ENCODE measurements at places on chromosomes 1 and 21.

GRCh38 chr1:18175530-18176377 lies 68.2 kb downstream of the IGSF21 start:
- no peak for DNase-seq

GRCh38 chr1:161179698-161180097 lies 2.4 kb upstream of the B4GALT3 start:
- no peak for DNase-seq

GRCh38 chr21:25963181-25963580 lies 207.4 kb downstream of the APP start:
- DNase-seq, result no peak

GRCh38 chr1:75328691-75329090 lies 194.5 kb downstream of the LHX8 start:
- DNase-seq, result no peak

DNA sequence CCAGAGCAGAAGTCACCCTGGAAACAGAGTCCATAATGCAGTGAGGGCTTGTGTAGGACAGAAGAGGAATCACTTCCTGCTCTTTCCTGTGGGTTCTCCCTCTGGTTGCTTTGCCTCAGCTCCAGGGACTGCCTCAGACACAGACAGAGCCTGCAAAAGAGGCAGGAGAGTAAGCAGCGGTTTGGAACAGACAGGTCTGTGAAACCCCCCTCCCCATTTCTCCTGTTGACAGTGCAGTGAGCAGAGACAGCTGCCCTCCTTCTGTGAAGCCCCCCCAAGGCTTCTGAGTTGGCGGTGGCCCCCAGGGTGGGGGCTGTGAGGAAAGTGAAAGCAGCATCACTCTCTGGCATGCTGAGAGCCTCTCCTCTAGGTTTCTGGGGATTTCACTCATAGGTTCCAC lies 53.0 kb downstream of the MAB21L3 start:
- DNase-seq, result no peak

DNA sequence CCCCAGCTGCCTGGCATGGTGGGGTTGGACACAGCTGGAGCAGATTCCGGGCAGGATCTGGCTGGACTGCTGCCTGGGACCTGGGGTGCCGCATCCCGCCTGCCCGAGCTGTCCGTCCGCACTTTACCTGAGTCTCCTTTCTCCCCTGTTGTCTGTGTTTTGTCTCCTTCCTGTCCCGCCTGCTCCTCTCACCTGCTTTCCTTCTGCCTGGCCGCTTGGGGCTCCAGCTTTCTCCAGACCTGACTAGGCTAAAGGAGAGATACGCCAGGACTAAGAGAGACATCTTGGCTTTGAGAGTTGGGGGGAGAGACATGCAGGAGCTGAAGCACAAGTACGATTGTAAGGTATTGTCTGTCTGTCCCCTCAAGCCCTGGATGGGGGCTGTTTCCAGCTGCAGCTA lies 73.3 kb downstream of the ARHGEF10L start:
- DNase-seq, result no peak

DNA sequence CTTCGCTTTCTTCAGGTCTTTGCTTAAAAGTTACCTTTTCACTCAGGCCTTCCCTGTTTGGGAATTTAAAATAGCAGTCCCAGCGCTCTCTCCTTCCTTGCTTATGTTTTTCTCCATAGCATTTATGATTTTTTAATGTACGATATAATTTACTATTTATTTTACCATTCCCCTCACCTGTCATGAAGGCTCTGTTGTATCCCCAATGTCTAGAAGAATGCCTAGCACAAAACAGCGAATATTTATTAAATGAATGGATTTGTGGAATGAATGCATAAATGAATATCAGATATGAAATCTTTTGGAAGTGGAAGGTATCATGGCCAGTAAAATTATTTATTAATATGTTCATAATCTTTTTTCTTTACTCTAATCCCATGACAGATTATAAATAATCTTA lies 402 bp upstream of the OSBPL9 start:
- no peak for DNase-seq

DNA sequence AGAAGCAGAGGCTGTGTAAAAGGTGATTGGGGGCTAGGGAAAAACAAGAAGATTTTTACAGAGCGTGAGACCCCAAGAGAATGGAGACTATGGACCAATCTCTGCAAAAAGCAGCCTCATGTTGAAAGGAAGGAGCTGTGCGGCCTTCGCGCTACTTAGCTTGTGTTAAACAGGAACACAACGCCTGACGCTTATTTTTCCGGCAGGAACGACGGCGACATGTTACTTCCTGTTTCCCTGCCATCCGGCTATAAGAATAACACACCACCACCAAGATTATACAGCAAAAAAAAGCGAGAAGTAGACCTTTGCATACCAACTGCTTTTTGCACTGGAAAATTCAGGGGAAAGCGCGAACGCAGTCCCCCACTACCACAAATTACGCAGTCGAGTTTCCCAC lies 272.7 kb downstream of the FAM72C start:
- no peak for DNase-seq

DNA sequence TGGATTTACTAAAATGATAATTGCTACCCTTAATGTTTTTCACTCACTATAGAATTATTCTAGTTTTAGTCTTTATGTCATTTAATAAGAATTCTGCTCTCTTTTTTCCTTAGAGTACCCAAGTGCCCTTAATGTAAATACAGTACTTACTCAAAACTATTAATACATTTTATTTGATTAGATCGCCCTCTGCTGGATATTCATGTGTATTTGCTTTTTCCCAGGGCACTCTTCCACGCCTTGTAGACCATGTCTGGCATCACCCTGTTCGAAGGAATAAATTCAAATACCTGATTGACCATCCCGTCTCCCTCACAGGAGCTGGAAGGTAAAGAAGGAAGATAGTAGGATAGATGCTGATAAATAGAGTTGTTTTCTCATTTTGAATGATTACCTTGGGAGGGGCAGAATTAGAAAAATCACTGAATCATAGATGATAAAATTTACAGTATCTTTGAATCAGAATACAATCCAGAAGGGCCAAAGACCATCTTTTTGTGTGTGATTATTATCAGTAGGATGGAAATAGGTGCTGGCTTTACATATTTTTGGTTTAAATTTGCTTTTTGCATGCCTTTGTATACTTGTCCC lies 4.1 kb downstream of the AXDND1 start:
- no peak for DNase-seq

DNA sequence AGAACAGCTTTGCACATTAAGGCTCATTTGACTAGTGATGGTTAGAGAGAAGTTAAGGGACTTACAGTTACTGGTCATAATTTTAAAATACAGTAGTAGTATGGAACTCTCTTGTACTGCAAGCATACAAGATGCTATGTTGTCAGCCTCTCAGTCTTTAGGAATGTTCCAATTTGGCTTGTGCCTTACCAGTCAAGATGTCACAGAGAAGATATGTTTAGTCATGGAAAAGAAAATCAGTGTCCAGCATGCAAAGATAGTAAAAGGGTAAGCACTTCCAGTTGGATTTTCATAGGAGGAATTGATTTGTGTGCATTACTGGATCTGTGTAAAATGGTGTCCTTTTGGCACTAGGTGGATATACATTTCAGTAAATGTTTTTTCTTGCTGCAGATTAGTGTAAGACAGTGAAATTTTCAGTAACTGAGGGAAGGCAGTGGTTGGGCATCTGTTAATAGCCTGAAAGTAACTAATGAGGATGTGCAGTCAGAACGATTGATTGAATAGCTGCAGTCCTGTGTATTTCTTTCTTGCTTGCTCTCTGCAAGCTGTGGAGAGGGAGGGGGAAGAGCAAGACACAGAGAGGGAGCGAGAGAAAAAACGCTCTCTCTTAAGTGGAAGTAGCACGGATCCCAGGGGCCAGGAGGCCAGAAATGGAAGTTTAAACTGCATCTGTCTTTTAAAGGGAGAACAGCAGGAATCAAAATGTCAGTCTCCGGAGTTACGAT lies 108.2 kb downstream of the CLEC20A start:
- DNase-seq, result no peak

GRCh38 chr1:95168028-95168427 lies 50.9 kb downstream of the TLCD4 start:
- DNase-seq, result no peak

GRCh38 chr1:23424293-23425192 lies at the start of gene TCEA3:
Gene TCEA3 (minus strand): TSS chr1:23424748. CDS start chr1:23424633, 115 bp downstream.
- no peak for DNase-seq

DNA sequence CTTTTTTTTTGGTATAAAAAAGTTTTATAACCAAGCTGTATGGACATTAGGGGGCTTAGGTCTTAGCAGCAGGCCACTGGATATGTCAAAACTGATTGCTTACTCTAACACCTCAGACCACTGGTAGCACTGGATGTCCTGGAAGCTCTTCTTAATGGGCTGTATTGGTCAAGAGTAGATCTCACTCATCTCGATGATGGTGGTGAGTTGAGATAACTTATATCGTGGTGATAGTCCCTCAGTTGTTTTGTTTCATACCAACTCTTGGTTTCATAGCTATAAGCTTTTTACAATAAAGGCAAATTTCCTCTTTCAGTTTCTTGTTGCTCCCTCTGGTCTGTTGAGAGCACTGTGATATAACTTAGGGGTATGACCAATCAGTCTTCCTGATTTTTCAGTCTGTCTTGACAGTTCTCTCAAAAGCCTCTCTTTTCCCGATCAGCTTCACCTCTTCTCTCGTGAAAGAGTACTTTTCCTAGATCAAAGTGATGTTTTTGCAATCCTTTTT lies 9.7 kb upstream of the AGO1 start:
- no peak for DNase-seq

- no peak for DNase-seq
Observed at GRCh38 chr1:97824624-97825023, 96.2 kb downstream of the DPYD start.

- no peak for DNase-seq
Observed at GRCh38 chr1:227472772-227473171, 90.6 kb upstream of the ZNF678 start.

GRCh38 chr1:9271283-9271682 lies 21.4 kb upstream of the SPSB1 start:
- no peak for DNase-seq

DNA sequence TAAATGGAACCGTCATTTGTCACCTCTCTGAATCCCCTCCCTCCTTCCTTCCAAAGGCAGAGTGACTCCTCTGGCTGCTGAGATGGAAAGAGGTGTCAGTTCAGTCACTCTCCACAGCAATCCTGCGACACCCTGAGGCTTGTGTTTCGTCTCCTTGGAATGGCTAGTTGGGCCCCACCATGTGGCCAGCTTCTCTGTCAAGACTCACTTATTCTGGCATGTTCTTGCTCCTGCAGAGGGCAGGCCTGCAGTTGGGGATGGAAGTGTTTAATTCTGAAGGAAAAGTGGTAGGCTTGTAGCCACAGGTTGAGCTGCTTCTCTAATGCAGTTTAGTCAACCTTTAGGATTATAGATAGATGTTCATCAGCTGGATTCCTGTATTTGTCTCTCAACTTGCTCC lies 149.6 kb downstream of the LMO4 start:
- DNase-seq, result no peak

DNA sequence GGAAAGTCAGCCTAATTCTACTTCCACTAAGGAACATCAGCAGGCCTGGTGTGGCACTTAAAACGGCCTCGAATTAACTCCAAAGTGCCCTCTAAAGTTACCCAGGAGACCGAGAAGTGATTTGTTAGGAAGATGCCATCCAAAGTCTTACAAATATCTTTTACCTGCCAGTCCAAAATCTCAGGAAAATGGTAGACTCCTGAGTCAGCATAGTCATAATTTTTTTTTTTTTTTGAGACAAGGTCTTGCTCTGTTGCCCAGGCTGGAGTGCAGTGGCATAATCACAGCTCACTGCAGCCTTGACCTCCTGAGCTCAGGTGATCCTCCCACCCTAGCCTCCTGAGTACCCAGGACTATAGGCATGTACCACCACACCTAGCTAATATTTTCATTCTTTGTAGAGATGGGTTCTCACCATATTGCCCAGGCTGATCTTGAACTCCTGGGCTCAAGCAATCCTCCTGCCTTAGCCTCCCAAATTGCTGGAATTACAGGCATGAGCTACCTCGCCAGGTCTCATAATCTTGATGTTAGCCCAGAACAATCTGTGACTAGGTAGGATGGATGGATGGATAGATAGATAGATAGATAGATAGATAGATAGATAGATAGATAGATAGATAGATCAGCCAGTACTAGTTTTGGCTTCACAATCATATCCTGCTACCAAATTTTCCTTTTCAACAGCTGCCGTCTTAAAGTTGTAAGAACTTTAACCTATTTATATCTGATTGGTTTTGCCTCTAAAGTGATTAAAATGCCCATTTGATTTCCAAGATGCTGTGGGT lies 25.3 kb upstream of the PPP2R5A start:
- DNase-seq, result no peak

- DNase-seq, result no peak
Observed at GRCh38 chr1:195604287-195604686, 1004.0 kb downstream of the KCNT2 start.
